ENCODE measurements at places on chromosomes 5 and 9.

DNA sequence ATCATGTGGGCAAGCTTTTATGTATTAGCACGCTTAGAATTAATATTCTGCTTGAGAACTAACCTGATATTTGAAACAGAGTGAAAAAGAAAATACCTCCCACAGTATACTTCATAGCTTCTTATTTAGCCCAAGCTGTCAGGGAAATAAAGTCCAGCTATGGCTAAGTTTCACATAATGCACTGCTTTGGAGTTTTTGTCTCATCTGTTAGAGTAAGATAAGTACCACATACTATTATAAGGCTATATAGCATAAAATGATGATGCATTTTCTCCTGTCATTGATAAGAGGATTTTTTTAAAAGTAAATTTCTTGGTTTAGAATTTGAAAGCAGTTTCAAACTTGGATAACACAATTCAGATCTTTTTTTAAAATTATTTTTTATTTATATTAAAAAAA is 2.4 kb upstream of the ANKDD1B start:
- DNase-seq = no peak

DNA sequence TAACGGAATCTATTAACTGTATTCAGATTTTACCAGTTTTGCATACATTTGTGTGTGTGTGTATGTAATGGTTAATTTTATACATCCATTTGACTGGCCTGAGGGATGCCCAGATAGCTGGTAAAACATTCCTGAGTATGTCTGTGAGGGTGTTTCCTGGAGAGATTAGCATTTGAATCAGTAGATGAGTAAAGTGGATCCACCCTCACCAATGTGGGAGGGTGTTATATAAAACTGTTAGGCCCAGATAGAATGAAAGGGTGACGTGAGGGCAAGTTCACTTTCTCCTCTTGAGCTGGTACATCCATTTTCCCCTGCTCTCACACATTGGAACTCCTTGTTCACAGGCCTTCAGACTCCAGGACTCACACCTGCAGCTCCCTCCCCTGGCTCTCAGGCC is 88.7 kb downstream of the EMB start:
- no peak for DNase-seq

- DNase-seq = no peak
These were observed 688 bp downstream of the CNTLN start for GRCh38 chr9:17135295-17136160.

DNA sequence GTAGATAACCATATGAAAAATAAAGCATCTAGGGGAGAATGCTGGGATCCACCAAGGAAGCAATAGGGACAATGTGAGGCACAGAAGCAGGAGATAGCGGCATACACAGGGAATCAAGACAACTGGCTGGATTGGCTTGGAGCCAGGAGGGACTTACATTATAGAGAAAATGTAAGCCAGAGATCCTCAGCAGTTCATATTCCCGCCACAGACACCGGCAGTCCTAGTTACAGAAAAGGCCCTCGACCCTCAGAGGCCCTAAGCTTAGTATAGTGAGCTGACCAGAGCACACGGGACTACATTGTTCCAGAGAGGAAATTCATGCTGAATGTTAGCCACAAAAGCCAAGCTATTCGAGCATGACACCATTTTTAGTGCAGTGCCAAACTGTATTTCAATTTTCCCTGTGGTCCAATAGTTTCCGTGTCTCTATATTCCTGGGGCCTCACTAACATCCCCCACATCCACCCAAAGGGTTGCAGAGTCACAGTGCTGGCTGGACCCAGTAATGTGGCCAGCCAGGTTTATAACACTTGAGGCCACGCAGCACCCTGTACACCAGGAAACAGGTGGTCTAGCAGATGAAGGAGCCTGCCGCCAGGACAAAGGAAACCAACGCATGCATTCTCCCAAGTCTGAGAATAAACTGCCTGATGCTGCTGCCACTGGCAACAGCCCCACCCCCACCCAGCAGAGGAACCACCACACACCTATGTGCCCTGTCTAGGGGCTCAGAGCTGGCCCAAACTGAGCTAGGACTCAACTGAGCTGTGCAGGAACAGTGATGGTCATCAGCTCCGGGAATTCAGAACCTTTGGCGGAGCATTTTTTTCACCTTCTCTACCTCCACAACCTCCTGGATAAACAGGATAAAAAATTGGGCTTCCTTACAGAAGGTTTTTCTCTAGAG is 693.2 kb upstream of the CHD1 start:
- no peak for DNase-seq

DNA sequence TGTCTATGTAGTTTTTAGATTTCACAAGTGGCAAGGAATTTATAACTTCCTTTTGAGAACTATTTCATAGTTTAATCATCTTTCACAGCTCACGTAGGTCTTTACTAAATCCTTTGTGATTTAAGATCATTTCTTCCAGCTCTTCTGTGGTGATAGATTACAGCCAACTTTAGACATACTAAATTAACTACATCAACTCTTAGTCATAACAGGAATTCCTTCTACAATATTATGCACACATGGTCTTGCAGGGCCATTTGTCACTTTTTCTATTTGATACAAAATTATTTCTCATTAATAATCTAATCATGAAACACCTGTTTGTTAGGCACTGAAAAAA is 208.4 kb downstream of the PDE4D start:
- no peak for DNase-seq

- no peak for DNase-seq
These were observed 9.6 kb downstream of the DCP2 start for GRCh38 chr5:112986224-112986623.

- no peak for DNase-seq
These were observed 880 bp downstream of the ARID3C start for GRCh38 chr9:34627716-34628655.

- DNase-seq = no peak
These were observed 824.0 kb upstream of the ARRDC3 start for GRCh38 chr5:92207151-92207550.

- DNase-seq = no peak
These were observed 3.0 kb downstream of the ACTL7A start for GRCh38 chr9:108865037-108865436.

DNA sequence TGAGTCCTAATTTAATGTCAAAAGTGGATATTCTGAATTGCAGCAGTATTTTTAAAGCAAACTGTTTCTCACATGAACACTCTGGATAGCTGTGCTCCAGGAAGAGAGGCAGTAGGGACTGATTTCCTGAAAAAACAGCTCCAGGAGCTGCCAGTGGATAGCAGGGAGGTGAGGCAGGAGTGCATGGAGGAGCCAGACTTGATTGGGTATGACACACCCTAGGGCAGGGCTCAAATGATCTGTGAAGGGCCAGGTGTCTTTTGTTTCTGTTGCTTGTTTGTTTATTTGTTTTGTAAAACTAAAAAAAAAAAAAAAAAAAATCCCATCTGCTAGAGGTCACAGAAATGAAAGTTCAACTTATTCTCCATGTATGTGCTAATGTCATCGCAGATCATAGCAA is 83.4 kb downstream of the ADRB2 start:
- DNase-seq = no peak

GRCh38 chr9:88387036-88387551 is 1.1 kb upstream of the SPIN1 start:
- DNase-seq = no peak
